ENCODE measurements at places on chromosomes 4 and X.

DNA sequence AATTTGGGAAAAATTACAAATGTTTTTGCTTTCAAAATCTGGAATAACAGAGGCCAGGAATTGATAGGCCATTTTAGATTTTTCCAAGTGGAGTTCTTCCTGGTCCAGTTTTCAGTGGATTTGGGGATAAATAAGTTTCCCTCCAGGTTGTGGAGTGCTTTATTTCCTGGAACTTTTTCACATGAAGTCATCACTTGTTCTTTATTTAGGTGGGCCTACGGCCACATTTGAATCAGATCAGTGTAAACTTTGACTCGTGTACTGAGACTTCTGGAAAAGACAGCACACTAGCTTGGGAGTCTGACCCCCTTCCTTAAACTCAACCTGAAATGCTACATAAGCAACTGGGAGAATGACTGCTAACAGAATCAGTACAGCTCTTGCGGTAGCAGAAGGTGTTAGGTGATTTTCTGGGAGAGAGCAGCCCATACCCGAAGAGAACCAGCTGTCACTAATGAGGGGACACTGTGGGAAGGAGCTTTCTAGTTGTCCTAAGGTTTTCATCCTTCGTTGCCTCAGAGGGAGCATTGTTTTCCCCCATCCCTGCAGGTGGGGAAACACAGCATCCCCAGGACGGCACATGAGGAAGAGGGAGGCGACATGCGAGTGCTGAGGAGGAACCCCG lies 235.2 kb upstream of the FAT1 start:
- no peak for DNase-seq

DNA sequence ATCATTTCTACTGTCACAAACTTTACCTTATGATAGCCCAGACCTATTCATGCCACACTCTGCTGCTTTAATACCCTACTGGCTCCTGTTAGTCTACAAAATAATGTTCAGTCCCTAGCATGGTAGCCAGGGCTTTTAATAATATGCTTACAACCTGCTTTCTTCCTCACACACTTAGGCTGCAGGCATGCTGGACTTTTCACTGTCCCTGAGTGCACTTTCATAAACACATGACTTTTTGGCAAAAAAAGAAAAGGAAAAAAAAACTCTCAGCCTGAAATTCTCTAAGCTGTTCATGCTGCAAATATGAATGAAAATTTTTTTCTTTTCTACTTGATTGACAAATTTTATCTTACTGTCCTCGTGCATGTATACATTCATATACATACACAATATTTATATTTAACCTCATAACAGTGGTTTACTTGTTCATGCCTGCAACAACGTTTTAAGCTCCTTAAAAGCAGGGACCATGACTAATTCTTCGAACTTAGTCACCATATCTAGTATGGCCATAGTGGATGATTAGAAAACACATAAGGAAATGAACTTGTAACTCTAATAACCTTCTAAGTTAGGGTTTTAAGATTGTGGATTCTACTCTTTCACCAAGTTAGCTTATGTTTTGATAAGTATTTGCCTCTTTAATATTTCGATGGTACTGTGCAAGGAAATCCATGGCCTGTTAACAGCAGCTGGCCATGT lies 229.5 kb downstream of the SPCS3 start:
- no peak for DNase-seq

DNA sequence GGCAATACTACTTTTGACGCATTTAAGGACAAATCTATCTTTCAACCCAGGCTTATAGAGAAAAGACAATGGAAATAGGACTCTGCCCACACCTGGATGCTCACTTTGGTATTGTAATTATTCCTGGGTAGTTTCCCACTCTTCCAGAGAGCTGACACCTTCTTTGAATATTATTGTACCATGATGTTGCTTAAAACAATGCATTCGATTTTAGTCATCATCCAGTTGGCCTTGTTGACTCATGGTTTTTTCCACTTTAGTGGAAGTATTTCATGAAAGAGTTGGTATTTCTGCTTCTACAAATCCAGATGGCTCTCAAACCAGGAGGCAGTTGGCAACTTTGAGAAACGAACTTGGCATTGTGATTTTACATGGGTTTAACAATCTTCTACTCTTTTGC lies 124.2 kb downstream of the ENOX2 start:
- no peak for DNase-seq

DNA sequence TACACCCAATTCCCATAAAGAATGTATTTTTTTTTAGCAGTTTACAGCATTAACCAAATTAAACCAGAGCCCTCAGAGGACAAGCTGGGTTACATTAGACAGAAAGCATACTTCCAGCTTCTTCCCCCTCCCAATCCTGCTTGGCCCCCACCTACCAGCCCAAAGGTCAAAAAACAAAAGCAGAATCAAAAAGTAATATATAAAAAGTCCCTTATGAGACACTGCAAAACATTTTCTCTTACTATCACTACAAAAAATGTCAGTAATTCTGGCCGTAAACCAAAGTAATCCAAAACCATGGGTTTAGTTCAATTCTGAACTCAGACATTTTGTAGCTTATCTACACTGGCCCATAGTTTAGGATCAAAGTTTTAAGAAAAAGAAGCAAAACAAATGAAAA lies 38.0 kb downstream of the APBB2 start:
- DNase-seq, result no peak
